ENCODE measurements at places on chromosomes 11 and 22.

DNA sequence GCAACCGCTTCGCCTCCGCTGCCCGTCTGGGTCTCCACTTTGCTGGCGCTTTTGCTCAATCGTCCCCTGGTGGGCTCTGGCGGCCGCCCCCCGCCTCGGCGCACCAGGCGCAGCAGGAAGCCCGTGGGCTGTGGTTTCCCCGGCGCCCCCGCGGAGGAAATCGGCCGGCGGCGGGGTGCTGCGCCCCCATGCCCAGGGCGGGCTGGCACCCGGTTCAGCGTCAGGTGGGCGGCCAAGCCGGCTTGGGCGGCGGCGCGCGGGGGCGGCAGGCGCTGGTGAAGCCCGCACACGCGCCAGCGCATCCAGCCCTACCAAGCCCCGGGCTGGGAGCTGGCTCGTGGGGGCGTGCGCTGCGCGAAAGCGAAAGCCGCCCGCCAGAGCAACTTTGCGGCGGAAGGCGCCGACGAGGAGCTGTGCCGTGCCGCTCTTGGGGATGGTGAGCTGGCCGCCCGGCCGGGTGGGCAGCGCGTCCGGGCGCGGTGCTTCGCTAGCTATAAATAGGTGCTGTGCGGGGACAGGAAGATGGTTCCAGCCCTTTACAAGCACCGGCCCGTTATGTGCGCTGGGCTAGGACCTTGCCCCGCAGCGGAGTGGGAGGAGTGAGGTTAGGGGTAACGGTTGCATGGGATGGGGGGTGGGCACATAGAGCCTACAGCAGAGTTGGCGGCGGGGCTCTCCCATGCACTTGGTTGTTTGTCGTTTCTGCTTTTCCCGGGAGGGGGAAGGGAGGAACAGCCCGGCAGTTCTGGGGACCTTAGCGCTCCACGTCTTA, 25.0 kb upstream of the SUSD2 start:
- no peak for DNase-seq

- no peak for DNase-seq
Measured at GRCh38 chr11:62546929-62547625, 471 bp upstream of the AHNAK start.

GRCh38 chr11:41289408-41289807, 170.0 kb downstream of the LRRC4C start:
- no peak for DNase-seq

GRCh38 chr11:17564687-17565042, 17.6 kb downstream of the OTOG start:
- DNase-seq, result no peak

GRCh38 chr11:102423936-102424335, 28.6 kb downstream of the TMEM123 start:
- DNase-seq, result no peak

DNA sequence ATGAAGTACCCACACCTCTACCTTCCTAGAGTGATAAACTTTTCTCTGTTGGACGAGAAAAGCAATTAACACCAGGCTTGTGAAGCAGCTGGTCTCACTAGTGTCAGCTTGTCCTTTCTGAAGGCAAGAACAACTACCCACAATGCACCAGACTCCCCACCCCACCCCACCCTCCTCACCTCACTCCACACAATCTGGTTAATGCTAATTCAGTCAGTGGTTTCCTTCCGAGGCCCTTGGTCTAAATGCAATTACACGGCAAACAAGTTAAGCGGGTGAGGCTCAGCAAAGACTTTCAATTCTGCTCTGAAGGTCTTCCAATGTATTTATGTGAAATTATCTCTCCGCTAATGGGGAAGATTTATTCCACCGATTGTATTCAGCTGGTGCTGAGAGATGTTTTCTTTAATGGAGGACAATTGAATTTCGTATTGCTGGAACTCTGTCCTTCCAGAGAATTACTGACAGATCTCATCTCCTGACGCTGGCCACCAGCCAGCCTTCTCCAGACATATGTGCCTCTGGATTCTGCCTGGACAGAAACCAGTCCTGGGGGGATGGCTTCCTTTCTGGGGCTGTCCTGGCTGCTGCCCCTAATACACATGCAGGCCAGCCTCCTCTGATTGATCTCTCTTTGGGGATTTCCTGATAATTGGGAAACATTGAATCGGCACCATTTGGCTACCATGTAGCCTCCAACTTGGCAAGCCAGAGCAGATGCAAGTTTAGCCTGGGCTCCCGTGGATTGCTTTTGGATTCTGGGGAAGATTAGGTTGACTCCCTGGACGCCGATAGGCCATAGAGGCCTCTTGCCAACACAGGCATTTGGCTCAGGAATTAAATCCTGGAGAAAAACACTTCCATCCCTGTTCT, 165.8 kb upstream of the NARS2 start:
- no peak for DNase-seq

DNA sequence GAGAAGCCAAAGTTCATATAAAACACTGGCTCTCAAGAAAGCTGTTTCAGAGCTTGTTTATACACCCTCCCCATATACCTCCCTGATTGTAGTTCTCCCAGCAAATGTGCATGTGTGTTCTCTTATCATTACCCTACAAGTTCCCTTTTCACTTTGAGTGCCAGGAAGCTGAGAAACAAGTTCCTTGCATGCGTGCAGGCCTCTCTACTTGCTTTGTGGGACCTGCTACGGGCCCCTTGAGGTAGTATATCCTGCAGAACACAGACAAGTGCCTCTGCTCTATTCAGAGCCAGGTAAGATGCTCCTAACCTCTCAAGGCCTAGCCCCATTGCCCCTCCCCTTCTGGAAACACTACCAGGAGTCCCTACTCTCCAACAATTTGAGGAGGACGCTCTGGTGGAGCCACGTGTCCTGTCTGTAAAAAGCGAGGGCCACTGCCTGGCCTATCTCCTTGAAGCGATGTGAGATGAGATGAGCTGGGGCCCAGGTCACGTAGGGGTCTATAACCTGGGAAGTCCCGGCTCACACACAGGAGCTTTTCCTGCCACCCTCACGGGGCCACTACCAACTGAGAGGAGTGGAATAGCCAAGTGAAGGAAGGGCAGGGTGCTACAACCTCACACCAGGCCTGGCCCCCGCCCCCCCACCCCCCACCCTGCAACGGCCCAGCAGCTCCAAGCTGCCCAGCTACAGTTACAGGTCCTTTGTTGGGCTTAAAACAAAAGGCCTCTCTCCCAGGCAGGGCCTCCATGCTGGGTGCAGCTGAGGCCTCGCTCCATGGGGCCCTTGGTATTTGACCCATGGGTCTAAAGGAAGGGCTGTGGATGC, 2.6 kb upstream of the ATP5MGL start:
- DNase-seq, result no peak

- peak; percentile 22 for DNase-seq
Measured at GRCh38 chr22:22684580-22685561, 40.5 kb downstream of the GGTLC2 start.

- DNase-seq, result no peak
Measured at GRCh38 chr11:11973866-11974265, 34.6 kb downstream of the DKK3 start.

DNA sequence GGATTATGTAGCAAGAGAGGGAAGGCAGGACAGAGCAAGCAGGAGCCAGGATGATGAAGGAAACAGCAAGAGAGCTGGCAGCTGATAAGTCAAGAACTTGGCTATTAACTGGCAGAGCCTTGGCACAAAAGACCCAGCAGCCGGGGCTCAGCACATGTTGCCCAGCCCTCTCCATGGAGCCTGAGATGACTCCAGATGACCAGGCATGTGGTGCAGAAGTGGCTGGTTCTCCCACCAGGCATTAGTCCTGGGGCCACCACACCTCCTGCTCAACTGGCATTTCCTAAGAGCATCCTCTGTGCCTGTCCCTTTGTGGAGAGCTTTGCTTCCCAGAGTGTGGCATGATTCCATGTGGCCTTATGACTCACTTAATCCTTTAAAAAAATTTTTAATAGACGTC, 522.6 kb downstream of the MN1 start:
- no peak for DNase-seq

DNA sequence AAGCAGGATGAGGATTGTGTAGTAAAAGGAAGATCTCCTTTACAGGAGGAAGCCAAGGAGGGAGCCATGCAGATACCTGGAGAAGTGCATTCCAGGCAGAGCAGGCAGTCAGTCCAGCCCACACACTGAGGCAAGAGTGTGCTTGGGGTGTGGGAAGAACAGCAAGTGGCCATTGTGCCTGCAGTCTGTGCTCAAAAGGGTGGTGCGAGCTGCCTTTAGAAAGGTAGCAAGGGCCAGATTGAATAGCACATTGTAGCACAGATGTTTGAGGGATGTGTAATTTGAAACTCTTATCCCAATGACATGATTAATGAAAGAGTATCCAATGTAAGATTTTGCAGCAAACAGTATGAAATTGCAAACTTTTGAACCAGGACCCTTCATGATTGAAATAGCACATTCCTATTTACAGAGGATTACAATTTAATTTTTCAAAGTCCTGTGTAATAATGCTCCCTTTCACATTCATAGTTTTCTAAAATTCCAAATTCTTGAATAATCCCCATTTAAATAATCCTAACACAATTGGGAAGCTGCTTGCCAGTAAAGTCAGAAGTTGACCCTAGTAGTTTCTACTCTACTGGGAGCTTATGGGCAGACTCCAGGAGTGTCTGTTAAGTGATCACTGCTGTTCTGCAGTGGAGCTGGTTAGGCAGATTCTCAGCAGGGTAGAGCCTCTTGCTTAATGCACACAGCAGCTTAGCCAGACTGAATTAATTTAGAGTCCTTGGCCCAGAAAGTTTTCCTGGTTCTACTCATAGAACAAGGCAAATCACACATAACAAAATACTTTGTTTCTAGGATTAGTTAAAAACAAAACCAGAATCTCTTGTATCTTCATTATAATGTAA, 78.1 kb downstream of the CYB5R2 start:
- no peak for DNase-seq

DNA sequence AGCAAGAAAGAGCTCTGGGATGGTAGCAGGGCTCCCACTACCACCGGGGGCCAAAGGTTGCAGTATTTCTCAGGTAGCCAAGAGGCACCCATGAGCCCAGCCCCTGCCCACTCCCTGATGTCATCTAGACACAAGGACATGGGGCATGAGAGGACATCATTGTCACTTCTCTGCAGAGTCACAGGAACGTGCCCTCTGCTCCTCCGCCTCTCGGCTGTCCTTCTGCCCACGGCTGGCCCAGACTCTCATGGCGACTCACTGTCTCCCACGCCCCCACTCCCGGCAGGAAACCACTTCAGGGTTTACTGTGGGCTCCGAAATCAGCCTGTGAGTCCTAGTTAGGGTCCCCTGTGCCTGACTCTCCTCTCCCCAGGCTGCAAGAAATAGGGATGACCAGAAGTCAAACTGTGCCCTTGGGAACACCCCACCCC, 1.8 kb upstream of the GAL start:
- DNase-seq, result no peak

DNA sequence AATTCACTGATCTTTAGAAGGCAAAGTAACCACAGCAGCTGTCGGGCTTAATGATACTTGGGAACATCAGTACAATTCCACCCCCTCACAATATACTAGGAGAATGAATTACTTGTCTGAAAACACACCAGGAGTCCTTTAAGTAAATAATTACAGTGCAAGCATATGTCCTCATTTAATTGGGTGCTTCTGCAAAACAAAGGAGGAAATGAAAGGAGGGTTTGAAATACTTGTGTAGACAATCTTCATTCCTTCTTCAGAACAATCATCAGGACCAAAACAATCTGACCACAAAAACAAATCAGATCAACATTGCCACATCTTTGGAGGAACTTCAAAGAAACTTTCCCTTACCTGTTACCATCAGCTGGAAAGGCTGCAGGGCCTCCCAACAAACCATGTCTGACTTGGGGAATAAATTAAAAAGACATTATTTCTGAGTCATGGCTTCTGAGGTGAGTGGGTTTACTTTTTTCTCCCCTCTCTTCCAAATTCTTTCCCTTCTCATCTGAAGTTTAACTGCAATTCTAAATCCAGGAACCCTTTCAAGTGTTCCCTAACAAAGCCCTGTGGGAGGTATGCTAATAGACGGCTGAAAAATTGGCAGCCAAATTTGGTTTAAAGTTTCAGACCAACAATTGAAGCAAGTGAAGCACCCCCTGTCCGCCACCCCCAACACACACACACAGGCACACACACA, 12.5 kb upstream of the CCDC117 start:
- no peak for DNase-seq

DNA sequence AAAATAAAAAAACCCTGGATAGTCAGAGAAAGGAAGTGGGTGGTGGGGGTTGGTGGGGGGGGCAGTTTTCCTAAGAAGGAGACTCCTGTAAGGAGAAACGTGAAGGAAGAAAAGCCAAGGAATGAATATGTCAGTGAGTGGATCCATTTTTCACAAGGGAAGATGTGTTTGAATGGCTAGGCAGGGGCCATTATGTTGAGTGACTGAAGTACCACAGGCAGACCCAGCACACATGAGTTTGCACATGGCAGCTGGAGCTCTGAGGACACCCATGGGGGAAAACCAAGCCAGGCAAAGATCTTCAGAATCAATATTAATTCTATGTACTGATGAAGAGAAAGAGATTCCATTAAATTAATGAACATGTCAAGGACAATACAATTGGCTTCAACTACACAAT, 67.6 kb downstream of the CD44 start:
- DNase-seq, result no peak

GRCh38 chr11:27837895-27838563, 137.8 kb upstream of the BDNF start:
- no peak for DNase-seq

- DNase-seq, result no peak
Measured at GRCh38 chr11:11742486-11742885, 99.3 kb upstream of the USP47 start.

GRCh38 chr11:45150301-45150700, 3.9 kb downstream of the PRDM11 start:
- no peak for DNase-seq

DNA sequence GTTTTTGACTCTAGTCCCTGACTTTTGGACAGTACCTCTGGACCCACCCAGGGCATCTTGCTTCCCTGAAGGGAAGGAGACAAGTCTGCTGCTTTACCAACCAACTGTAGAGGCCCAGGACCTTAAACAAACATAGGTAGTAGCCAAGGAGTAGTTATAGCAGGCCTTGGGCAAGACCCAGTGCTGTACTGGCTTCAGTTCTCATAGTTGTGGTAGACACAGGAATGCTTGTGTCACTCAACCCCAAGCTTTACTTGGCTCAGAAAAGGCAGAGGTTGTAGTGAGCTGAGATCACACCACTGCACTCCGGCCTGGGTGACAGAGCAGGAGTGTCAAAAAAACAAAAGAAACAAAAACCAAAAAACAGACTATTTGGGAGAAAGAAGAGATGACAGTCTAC, 21.3 kb upstream of the OR52M1 start:
- DNase-seq, result no peak

DNA sequence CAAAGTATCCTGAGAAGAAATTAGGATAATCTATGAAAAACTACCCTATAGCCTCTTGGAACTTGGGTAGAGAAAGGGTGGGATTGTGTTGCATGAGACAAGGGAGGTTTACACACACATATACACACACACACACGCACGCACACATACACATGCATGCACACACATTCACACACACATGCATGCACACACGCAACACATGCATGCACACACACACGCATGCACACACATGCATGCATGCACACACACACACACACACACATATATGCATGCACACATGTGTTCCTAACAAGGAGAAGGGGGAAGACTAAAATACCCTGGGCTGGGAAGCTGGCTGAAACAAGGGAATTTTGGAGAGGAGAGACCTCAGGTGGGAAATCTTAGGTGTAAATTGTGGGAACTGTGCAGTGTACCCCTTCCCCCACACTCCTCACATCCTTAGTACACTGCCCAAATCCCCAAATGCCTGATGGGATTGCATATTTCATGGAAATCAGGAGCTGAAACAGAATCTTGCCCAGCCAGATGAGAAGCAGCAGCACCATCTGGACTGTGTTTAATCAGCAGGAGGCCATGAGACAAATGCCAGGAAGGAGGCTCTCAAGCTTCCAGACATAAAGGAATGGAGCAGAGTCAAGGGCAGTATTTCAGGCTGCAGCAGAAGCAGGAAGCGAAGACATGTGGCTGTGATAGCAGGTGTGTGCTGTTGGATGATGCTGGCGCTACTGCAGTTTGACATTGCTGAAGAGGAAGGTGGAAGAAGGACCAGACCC, 14.6 kb upstream of the POLD3 start:
- no peak for DNase-seq

Data from G401 (cell line).